ENCODE measurements at places on chromosomes 2 and 18.

GRCh38 chr2:42147641-42148274, 21.4 kb upstream of the EML4 start:
- no peak for DNase-seq

GRCh38 chr2:225534697-225535096, 135.2 kb downstream of the NYAP2 start:
- no peak for DNase-seq

GRCh38 chr18:9722691-9723090, 14.6 kb downstream of the RAB31 start:
- DNase-seq, result no peak

DNA sequence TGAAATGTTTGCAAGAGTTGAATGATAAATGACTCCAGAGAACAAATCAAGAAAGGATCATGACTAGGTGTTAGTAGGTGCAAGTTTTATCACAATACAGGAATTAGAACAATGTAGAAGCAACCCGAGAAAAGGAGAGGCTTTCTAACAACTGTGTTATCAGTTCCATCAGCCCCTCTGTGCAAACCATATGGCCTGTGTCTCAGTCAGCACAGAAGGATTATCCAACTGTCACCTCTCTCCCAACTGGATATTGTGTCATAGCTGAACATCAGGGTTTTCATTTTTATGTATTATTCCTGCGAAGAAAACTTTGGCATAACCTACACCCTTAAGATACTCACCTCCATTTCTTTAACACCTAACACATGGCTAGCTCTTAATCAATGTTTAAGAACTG, 321.6 kb upstream of the RND3 start:
- no peak for DNase-seq

- DNase-seq, result no peak
Measured at GRCh38 chr2:143085125-143085784, 44.0 kb upstream of the ARHGAP15 start.

All from stimulated activated CD4-positive, alpha-beta T cell treated with anti-CD3 and anti-CD28 coated beads, Interleukin-4, amount 100 ng/mL, for 48 hours (primary cell).